ENCODE measurements at places on chromosomes 3 and 15.

- no peak for DNase-seq
Observed at GRCh38 chr15:35450492-35450891, 95.5 kb downstream of the DPH6 start.

DNA sequence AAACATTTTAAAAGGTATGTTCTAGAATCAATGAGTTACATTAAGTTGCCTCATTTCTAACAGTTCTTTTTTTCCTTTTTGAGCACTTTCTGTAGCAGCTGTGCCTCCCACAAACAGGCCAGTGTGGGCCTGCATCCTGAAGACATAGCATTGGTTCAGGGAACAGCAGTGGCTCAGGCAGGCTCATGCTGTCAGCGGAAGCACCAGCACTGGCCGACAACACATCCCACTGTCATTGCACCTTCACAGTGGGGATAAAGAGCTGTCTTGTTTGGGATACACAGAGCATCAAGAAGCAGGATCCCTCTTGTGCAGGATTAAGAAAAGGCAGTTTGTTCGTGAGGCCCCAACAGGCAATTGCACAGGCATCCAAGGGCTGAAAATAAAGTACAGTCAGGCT lies 123.3 kb downstream of the MOBP start:
- no peak for DNase-seq

- DNase-seq: no peak
Observed at GRCh38 chr3:177005718-177006405, 191.4 kb downstream of the TBL1XR1 start.

GRCh38 chr3:100105501-100105900 lies 8.8 kb downstream of the FILIP1L start:
- peak; percentile 30 for DNase-seq

GRCh38 chr3:65886391-65886790 lies 152.3 kb downstream of the MAGI1 start:
- DNase-seq: no peak

- no peak for DNase-seq
Observed at GRCh38 chr3:105788593-105788992, 80.2 kb downstream of the CBLB start.

- no peak for DNase-seq
Observed at GRCh38 chr3:116607205-116607604, 102.4 kb upstream of the TUSC7 start.

DNA sequence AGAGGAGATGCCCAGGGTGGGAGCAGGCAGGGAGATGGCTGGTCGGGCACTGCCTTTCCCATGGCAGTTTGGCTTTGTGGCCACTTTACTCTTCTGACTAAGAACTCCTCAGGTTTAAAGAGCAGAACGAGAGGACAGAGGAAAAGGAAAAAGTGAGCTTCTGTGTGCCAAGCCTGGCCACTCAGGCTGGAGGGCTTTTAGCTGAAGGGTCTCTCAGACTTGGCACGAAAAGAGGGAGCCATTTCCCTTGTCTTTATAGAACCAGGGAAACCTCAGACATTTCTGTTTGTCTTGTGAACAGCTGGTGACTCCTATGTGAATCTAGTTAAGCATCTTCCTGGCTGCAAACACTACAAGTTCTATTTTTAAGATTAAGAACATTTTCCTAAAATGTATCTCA lies 23.3 kb upstream of the PSMD6 start:
- no peak for DNase-seq

- no peak for DNase-seq
Observed at GRCh38 chr3:188076176-188076575, 77.8 kb upstream of the LPP start.

DNA sequence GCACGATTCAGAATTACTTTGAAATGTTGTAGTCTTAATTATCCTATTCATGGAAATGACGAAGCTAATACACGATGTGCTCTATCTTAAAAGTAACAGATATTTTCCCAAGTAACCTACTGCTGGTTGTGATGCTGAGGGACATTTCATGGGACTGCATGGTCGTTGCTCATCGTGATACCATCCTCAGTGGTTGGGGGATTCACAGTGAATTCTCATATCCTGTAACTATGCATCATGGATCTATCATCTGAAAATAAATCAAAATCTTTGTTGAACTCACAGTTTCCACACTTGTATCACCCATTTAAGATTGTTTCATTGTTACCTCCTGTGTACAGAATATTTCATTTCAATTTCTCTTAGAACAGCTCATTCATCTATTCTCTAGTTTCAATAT lies 84.7 kb downstream of the OPA1 start:
- DNase-seq: peak; percentile 5

DNA sequence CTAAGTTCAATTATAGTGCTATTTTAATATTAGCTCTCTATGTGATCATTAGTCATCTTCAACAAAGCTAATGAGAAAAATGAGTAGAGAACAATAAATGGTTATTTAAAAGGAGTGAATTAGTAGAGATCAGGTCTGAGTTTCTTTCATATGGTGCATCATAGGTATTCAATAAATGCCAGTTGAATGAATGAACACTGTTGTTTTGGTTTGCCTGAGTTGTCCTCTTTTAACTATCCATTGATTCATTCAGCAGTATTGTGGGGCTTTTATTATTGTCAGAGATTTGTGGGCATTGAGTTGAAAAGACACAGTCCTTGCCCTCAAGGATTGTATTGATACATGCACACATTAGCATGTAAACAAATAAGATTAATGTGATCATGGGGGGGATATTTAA lies 88.2 kb downstream of the AGBL1 start:
- DNase-seq: no peak

DNA sequence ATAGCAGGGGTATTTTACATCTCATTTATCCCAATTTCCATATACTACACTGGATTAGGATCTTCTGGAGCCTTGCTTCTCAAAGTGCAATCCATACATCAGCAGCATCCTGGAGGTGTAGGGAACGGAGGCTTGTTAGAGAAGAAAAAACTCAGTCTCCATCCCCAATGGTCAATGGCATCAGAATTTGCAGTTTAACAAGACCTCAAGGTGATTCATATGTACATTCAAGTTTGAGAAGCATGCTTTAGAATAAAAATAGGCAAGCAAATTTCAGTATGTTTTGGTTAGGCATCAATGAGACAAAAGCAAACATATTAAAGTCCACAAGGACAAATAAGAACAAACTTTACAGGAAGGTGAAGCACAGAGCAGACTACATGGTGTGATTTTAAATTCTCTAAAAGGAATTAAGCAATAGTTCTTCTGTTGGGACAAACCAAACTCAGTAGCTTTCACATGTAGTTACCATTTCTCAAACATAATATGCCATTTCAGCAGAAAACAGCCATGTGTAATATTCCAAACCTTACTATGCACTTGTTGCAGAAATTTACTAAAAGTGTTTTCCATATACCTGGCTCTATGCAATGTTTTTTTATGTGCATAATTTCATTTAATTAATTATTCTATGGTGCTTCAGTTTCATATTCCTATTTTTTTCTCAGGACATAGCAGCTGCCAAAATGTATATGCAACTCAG lies 360.3 kb upstream of the NECTIN3 start:
- DNase-seq: no peak

- DNase-seq: peak; percentile 65
Observed at GRCh38 chr3:171165983-171166382, 139.5 kb upstream of the SLC2A2 start.

GRCh38 chr15:65044724-65045481 lies at the start of gene SLC51B:
Gene SLC51B, plus strand, starts transcription at chr15:65045387. Its CDS starts 4,618 bp downstream, at chr15:65050005.
- no peak for DNase-seq
